ENCODE measurements at places on chromosomes 5 and 9.

- DNase-seq, result no peak
These were observed 271.3 kb downstream of the KIAA0825 start for GRCh38 chr5:94347130-94347529.

- no peak for DNase-seq
These were observed 367.2 kb downstream of the OSTF1 start for GRCh38 chr9:75455444-75455921.

GRCh38 chr5:154478224-154478565 is at the start of gene HAND1:
Gene HAND1 (minus strand): TSS chr5:154478227. CDS start chr5:154478008, 219 bp downstream.
- DNase-seq, result no peak

GRCh38 chr5:151717416-151717815 is 30.7 kb upstream of the SPARC start:
- DNase-seq, result no peak

GRCh38 chr9:134944916-134945315 is 27.2 kb upstream of the FCN1 start:
- DNase-seq, result no peak

GRCh38 chr9:127780126-127780885 is 1.8 kb upstream of the SH2D3C start:
- no peak for DNase-seq

DNA sequence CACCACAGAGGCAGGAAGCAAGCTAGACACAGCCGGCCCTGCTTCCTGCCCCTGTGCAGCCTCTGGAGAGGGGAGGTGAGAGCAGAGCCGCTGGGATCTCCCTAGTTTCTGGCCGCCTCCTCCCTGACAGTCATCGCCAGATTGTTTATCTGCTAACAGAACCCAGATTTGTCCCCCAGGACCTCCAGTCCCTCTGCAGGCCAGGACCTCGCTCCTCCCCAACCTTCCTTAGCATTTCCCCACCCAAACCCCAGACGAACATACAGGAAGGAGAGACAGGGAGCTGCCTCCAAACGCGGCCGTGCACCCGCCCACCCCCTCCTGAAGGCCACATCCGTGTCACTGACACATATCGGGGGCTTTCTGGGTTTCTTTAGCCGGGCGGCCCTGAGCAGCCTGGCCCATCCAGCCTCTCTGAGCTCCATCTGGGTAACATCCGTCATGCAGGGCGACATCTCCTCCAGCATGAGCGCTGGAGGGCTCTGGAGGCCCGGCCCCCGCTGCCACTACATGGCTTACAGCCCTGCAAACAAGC is 47.5 kb downstream of the DBH start:
- peak; percentile 66 for DNase-seq

DNA sequence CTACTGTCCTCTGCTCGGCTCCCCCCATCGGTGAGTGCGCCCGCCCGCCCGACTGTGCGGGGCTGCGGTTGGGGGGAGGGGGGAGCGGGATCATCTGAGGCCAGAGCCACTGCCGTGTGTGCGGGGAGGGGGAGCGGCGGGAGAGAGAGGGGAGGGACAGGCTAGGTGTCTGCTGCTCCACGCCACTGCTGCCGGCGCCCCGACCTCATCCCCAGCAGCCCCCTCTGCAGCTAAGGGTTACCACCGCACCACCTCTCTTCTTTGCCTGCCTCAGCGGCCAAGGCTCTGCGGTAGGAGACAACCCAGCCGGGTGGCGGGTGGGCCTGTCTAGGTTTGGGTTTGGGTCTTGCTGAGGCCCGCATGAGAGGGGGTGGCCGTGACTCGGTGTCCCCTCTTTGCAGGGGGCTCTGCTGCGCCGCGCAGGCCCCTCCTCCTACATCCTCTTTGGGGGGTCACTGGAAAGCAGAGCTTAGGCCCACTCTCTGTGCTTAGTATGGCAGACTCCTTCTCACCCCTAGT is 670 bp upstream of the PURA start:
- no peak for DNase-seq

DNA sequence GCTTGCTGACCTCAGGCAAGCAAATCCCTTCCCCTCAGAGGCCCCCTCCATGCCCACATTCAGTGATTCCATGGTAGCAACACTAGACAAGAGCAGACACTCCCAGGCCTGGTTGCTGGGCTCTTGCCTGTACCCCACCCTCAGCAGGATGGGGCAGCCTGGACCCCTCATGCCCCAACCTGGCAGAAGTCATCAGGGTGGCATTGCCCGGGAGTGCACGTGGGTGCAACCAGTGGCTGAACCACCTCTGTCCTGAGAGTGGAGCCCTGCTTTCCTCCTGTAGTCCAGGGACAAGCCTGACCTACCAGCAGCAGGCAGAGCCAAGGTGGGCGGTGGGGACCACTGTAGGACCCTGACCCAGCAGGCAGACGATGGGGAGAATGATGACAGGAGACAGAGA is 65.8 kb upstream of the TBC1D2 start:
- no peak for DNase-seq

- DNase-seq, result no peak
These were observed 277.1 kb downstream of the NR3C1 start for GRCh38 chr5:143126174-143127019.

DNA sequence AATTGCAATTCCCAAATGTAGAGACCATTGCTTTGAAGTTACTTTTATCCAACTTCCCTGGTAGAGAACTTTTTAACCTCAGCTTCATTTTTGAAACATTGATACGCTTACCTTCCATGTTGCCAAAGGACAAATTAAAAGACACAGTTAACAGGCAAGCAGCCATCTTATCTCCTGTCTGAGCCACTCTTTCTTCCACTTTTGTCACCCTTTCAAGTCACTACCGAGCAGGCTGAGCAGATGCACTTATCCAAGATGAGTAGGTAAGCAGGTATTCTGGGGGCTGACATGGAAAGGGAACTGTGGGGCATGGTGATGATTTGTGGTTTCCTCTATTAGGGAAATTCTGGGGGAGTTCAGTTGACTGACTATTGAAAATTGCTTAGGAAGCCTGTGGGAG is 66.7 kb downstream of the DOCK2 start:
- no peak for DNase-seq

GRCh38 chr5:173572431-173573125 is 43.9 kb downstream of the BOD1 start:
- no peak for DNase-seq

GRCh38 chr9:98922721-98923435 is 20.8 kb upstream of the COL15A1 start:
- no peak for DNase-seq

GRCh38 chr5:97553604-97554452 is 370.8 kb upstream of the RIOK2 start:
- DNase-seq, result no peak

All from CD8-positive, alpha-beta T cell (primary cell).